ENCODE measurements at places on chromosomes 4 and X. TPM values are rescaled to one million over a fixed set of nuclear protein-coding genes. Genes with fewer than 3 reads are reported as not detected.

Gene RASGEF1B
- total RNA-seq, result 6.1 TPM

Gene GATA1
- not detected for total RNA-seq

Gene ABLIM2
- 0.32 TPM for total RNA-seq

Gene ITIH6
- total RNA-seq, result not detected

All from activated CD8-positive, alpha-beta T cell treated with anti-CD3 and anti-CD28 coated beads for 36 hours (primary cell).